ENCODE measurements at places on chromosomes 1 and 21.
A peak's percentile ranks its signal among the peaks of the same experiment; 100 is the strongest.

DNA sequence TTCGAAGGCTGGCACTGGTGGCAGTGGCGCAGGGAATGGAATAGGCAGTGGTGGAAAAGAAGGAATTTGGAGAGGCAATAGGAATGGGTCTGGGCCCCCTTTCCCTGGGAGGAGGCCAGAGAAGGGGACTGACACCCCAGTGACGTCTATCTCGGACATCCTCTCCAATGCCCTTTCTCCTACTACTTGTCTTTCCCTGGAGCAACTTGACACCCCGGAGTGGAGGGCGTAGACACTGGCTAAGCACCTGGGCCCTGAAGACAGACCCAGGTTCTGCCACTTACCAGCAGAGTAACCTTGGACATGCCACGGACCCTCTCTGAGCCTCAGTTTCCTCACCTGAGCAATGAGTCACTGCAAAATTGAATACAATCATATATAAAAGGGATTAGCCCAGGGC, 86.8 kb downstream of the CAMK2N1 start:
- no peak for DNase-seq

GRCh38 chr1:93124556-93125355, 45.7 kb downstream of the MTF2 start:
- DNase-seq, result no peak

- DNase-seq, result no peak
These were observed 23.3 kb upstream of the ST6GALNAC5 start for GRCh38 chr1:76843821-76844464.

DNA sequence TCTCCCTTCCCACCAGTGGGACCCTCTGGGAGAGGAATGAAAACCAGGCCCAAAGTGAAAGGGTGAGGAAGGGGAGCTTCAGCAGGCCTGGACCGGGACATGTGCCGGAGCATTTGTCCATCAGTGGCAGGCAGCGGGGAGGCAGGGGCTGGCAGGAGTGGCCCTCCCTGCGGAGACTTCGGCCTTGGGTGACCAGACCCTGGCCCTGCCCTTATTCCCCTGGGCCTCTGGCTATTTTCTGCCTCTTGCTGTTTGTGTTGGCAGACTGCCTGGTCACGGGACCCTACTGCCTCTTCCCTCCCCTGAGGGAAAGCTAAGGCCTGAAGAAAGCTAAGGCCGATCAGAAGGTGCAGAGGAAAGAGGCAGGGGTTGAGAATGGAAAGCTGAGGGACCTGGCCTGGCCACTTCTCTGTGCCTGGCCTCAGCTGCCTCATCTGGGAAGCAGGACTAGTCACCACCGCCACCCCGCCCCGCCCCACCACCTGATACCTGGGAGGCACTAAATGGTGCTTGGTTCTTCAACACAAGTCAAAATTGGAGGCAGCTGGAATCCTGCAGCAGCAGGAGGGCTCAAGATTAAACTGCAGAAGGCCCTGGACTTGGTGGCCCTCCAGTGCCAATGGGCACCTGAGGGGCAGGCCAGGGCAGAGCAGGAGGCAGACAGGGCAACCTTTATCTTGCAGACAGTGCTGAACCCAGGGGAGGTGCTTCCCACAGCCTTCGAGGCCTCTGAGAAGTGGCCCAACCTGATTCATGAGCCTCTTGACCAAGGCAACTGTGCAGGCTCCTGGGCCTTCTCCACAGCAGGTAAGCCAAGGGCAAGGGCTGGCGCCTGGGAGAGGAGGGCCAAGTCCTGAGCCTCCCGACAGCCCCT, 7.9 kb downstream of the TINAGL1 start:
- peak; percentile 62 for DNase-seq

GRCh38 chr1:999725-1000356, at the start of gene HES4:
Gene HES4, minus strand, starts transcription at chr1:1000097. Its CDS starts 124 bp downstream, at chr1:999973.
- DNase-seq, result no peak

DNA sequence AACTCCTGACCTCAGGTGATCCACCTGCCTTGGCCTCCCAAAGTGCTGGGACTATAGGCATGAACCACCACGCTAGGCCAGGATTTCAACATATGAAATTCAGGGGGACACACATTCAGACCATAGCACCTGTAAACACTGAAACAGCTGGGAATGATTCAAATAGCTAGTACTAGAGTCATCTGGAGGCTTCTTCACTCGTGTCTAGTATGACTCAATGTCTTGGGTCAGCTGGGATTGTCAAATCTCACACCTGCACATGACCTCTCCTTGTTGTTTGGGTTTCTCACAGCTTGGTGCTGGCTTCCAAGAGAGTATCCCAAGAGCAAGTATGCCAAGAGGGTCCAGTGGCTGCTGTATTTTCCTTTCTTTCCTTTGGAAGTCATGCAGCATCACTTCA, 75.1 kb downstream of the PGM1 start:
- DNase-seq, result no peak

DNA sequence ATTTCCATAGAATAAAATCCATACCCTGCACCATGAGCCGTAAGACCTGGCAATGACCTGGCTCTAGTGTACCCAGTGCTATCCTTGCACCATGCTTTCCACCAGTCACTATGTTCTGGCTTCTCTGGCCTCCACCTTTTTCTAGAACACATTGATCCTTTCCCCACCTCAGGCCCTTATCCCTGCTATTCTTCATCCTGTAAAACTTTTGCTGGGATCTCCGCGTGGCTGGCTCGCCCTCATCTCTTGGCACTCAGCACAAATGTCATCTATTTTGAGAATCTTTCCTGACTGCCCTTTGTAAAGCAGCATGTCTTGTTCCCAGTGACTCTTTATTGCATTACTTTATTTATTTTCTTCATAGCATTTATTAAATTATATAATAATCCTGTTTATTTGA, 169.8 kb upstream of the B3GALT2 start:
- DNase-seq, result no peak

- DNase-seq, result no peak
These were observed 9.9 kb downstream of the TCHHL1 start for GRCh38 chr1:152078831-152079441.

- DNase-seq, result no peak
These were observed 7.4 kb upstream of the ADAR start for GRCh38 chr1:154615411-154615810.

DNA sequence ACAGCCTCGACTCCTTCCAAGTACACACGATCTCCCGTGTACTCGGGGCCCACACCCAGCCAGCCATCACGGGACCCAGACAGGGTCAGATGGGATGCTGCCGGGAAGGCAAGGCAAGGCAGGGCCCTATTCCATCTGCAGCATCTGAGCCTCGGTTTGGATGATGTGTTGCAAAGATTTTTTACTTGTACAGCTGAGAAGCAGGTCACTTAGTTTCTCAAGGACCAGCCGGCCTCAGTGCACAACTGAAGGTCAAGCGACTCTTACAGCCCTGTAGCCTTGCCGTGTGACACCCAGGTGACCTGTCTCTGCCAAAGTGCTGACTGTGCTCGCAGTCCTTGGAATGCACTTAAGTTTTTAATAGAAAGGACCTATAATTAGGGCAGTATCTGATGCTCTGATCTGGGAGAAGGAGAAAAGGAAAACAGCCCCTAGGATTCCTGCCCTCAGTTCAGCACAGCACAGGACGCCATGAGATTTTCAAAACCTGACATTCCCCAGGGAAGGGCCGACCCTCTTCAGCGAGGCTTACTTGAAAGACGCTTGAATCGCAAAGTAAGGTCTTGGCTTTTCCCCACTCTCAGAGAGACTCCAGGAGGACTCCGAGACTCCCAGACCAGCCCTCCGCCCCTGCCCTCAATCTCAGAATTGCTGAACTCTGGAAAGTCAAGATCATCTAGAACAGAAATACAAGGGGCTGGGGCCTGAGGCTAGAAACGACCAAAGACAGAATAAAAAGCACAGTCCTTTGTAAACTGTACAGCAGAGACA, 1.3 kb downstream of the GPR157 start:
- no peak for DNase-seq

DNA sequence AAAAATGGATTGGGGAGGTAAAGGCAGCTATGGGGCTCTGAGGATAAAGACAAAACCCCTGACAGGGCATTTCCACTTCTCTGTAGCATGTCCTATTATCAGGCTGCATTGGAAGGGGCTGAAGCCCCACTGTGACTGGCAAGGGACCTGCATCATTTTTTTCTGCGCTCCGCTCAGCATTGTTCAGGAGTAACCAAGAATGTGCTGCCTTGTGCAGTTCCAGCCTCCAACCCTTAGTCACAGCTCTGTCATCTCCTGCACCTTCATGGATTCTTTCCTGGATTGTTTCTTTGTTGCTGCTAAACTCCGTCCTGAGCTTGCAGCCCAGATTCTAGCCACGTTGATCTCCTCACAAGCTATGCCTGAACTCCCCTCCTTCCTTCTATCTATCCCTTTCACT, 37.4 kb downstream of the SERTAD4 start:
- DNase-seq, result no peak

DNA sequence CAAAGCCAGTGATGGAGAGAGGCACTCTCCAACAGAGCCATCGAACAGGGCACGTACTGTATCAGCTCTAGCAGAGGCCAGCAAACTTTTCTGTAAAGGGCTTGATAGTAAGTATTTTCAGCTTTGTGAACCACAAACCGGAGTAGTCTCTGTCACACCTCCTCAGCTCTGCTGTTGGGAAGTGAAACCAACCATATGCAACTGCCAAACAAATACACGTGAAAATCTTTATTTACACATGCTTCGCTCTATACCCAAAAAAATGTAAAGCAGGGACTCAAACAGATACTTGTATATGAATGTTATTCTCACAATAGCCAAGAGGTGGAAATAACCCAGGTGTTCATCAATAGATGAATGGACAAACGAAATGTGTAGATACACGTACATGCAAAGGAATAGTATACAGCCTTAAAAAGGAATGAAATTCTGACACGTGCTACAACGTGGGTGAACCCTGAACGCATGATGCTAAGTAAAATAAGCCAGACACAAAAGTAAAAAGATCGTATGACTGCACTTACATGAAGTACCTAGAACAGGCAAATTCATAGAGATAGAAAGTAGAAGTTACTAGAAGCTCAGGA, 39.0 kb downstream of the SETD4 start:
- DNase-seq, result no peak

- DNase-seq, result no peak
These were observed 22.1 kb upstream of the POU2F1 start for GRCh38 chr1:167198518-167199133.

DNA sequence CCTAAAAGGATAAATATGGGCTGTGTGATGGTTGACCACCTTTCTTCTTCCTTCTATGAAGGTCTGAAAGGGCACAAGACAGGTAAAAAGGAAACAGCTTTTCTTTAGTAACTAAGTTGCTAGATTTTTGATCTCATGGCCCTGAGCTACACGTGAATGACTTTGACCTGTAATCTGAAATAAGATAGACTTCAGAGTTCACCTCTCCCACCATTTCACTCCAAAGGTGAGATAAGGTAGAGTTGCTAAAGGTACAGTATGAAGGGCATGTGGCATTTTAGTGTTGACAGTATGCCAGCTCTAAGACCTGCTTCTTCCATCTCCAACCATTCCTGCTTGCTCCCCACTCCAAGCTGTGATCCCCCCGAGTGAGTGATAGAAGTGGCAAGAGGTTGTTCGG, 25.8 kb upstream of the C8B start:
- DNase-seq, result no peak

DNA sequence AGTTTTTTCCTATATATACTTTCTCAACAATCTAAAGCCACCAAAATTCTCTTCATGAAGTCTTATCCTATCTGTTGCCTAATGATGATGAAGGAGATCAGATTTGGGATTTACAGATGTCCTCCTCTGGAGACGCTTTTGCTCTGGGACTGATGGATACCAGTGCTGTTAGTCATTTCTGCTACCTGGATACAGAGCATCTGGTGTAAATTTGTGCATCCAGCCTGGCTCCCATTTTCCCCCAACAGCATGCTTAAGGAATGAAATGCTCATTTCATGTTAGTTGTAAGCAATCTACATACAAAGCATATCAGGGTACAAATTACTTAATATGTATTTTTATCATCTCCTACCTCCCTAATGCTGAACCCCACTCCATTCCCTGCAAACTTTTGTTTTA, 57.7 kb downstream of the HNRNPR start:
- DNase-seq, result no peak

GRCh38 chr1:202568826-202569225, 141.4 kb downstream of the SYT2 start:
- DNase-seq, result no peak

DNA sequence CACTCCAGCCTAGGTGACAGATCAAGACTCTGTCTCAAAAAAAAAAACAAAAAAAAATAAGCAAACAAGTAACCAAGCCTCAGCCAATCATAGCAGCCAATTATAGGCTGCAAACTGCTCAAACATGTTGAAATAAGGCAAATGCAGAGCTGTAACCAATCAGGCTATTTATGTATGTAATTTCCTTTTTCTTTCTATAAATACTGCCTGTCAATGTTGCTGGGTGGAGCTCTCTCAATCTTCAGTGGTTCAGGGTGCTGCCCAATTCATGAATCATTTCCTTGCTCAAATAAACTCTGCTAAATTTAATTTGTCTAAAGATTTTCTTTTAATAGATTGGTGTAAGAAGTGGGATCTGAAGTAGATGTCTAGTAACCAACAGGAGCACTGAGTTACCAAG, 11.6 kb upstream of the CD1D start:
- no peak for DNase-seq

DNA sequence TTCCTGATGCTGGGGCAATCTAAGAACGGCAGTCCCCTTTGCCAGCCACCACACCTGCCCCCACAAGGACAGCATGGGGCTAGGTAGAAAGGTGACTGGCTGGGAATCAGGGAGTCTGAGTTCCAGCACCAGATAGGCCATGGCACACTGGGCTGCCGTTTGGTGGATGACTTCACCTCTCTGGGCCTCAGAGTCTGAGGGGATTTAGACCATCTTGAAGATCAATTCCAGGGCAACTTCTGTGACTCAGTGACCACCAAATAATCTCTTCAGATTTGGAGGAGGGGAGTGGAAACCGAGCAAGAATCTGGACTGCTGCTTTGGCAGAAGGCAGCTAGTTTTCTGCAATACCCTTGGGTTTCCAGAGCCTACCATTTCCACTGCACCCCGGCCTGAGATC, 92.1 kb upstream of the EDN2 start:
- no peak for DNase-seq

DNA sequence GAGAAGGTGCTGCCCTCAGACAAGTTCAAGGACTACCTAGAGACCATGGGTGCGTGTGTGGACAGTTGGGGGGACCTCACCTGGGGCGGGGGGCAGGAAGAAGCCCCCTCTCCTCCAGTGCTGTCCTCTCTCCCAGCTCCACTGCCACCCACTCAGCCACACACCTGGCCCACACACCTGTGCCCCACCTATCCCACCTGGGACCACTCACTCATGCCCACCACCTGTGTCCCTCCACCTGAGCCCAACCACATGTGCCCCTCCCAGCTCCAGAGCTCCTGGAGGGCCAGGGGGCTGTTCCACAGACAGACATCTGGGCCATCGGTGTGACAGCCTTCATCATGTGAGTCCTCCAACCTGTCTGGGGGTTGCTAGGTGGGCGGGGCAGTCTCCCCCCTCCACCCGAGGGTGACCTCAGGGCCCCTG, 29.0 kb downstream of the TRIM11 start:
- DNase-seq, result no peak

GRCh38 chr1:159091607-159092031, 15.1 kb upstream of the AIM2 start:
- no peak for DNase-seq

- DNase-seq, result peak; percentile 56
These were observed 25.7 kb downstream of the PRMT2 start for GRCh38 chr21:46661211-46661625.

All from right kidney (tissue), 9 donors.